ENCODE measurements at places on chromosomes 5 and 9. TPM values are rescaled to one million over a fixed set of nuclear protein-coding genes. Genes with fewer than 3 reads are reported as not detected.

Gene C9orf72
- total RNA-seq: 15.2 TPM

Gene GRAMD2B
- 8.0 TPM for total RNA-seq

Gene PCDHB3
- total RNA-seq: 1.8 TPM

Gene CCL27
- total RNA-seq: 0.31 TPM

Gene PCDHGB2
- total RNA-seq: 1.5 TPM

Gene PCSK5
- total RNA-seq: 15.8 TPM

Gene PIP5KL1
- total RNA-seq: 0.49 TPM

Gene TMEFF1
- 2.7 TPM for total RNA-seq

Gene PRR7
- 0.93 TPM for total RNA-seq

Gene TBC1D2
- 1.0 TPM for total RNA-seq

Gene IFNK
- total RNA-seq: not detected

Gene FBN2
- 110 TPM for total RNA-seq

Gene FOXD4L5
- total RNA-seq: 0.13 TPM

Gene PRELID2
- total RNA-seq: 20.1 TPM

Gene SAXO1
- total RNA-seq: 0.04 TPM

Gene PROB1
- total RNA-seq: 18.8 TPM

Gene SUB1
- total RNA-seq: 296 TPM

Gene IER5L
- total RNA-seq: 7.2 TPM

Gene NDUFA8
- 43.7 TPM for total RNA-seq

Gene TNFSF15
- 0.35 TPM for total RNA-seq

Gene MARVELD2
- 0.31 TPM for total RNA-seq

Gene C9orf50
- total RNA-seq: not detected

Gene PRKAA1
- total RNA-seq: 52.2 TPM

Gene ZBED3
- total RNA-seq: 3.2 TPM

Gene DDX4
- total RNA-seq: 0.04 TPM

Gene FGF10
- total RNA-seq: 7.8 TPM

Gene OMD
- total RNA-seq: 8.9 TPM

Gene PCSK1
- total RNA-seq: not detected

All from muscle of leg (tissue), 16 donors.